Camera-type eye (tissue), 1 donor: ENCODE measurements at places on chromosomes 5 and 9. TPM values are rescaled to one million over a fixed set of nuclear protein-coding genes. Genes with fewer than 3 reads are reported as not detected.

TMOD1 gene
- total RNA-seq: 13.4 TPM

IL4 gene
- total RNA-seq: not detected

BTNL9 gene
- total RNA-seq: 4.7 TPM

EFNA5 gene
- total RNA-seq: 32.2 TPM

ZNF483 gene
- 52.1 TPM for total RNA-seq

KLF9 gene
- total RNA-seq: 20.8 TPM

CSF2 gene
- not detected for total RNA-seq

ZNF462 gene
- 85.9 TPM for total RNA-seq

PITX1 gene
- 31.1 TPM for total RNA-seq

COMMD10 gene
- total RNA-seq: 59.2 TPM

MACIR gene
- total RNA-seq: 35.3 TPM

ZSWIM6 gene
- total RNA-seq: 25.5 TPM

GTF2H2 gene
- total RNA-seq: 84.5 TPM

PCDHB4 gene
- total RNA-seq: 4.5 TPM

GPRIN1 gene
- total RNA-seq: 24.8 TPM
